Activated CD4-positive, alpha-beta T cell treated with anti-CD3 and anti-CD28 coated beads, Interleukin-2, amount 10 ng/mL, durations not matched to agents 24 days and 14 days (primary cell): ENCODE measurements at places on chromosomes 5 and 9. TPM values are rescaled to one million over a fixed set of nuclear protein-coding genes. Genes with fewer than 3 reads are reported as not detected.

GRCh38 chr9:81092057-81092456, 597.3 kb downstream of the TLE1 start:
- DNase-seq = no peak

DNA sequence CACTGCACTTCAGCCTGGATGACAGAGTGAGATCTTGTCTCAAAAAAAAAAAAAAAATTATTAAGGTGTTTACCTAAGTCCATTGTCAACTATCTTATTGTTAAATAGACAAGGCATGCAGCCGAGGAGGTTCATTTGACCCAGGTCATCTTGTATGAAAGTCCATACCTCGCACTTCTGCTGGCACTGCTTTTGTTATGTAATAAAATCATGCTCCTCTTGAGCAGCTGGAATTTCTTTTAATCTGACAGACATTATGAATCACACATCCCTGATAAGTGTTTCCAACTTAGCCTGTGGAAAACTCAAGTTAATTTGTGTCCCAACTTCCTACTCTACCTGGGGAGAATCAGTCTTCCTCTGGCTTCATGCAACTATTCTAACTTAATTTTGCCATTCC, 315.6 kb upstream of the KLF4 start:
- DNase-seq = no peak

DNA sequence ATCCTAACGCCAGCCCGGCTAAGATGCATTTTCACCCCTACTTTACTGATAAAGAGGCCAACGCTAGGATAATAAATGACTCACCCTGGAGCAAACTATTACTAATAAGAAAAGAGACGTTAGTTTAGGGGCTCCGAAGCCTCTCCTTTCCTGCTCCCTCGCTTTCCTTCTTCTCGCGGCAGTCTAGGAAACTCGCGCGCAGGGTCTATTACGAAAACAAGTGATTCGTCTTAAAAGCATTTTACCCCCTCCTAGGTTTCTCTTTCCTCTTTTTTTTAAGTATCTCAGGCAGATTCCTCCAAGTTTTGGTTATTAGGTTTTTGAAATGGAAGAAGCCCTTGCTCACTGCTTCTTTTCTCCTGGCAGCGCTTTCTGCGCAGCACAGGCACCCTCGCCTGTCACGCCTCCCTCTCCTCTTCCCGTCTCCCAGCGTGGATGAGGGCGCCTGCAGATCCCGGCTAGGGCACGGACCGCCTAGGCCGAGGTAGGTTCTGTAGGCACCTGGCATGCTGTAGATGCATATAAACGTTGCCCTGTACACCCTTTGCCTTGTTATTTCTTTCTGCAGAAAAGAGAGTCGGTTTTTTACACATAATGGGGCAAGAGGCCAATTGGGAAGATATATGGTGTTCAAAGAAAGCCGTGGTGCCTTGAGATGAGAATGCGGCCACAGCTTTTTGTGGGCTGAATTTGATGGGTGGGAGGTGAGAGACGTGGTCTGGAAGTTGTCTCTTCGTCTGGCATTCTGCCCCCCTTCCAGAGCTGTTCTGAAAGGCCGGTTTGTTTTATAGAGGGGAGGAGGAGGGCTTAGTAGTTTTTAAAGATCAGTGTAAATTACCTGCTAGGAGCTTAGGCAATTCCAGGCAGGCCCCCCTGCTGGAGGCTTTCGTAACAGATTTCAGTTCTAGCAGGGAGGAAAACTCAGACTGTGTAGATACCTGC, 983 bp downstream of the GCNT1 start:
- DNase-seq = peak; percentile 65

- DNase-seq = no peak
Measured at GRCh38 chr5:53560028-53560427, 411 bp upstream of the NDUFS4 start.

SLC6A19 gene
- total RNA-seq = not detected in 2 replicates

SLC34A1 gene
- not detected in 2 replicates for total RNA-seq

TPRN gene
- 15.1 and 16.3 TPM in 2 replicates for total RNA-seq

SETX gene
- 45.8 and 46.0 TPM in 2 replicates for total RNA-seq
